ENCODE measurements at places on chromosomes 2 and 18.

DNA sequence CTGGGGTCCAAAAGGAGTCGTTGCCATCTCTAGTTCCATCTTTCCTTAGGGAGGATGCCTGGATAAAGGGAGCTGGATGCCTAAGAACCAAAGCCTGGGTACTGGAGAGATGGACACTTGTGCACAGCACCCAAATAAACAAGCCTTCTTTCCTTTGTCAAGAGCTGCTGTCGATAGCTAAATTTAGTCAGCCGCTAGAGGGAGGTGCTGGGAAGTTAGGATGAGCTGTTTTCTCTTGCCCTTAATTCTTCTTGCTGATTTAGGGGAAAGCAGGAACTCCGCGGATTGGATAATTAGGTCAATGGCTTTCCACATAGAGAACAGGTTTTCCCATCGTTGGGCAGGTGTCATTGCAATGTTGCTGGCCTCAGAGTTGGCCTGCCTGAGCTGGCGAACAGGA is 30.9 kb upstream of the SERPINB12 start:
- DNase-seq, result no peak

- DNase-seq, result no peak
Observed at GRCh38 chr2:221225752-221226151, 346.4 kb downstream of the EPHA4 start.

DNA sequence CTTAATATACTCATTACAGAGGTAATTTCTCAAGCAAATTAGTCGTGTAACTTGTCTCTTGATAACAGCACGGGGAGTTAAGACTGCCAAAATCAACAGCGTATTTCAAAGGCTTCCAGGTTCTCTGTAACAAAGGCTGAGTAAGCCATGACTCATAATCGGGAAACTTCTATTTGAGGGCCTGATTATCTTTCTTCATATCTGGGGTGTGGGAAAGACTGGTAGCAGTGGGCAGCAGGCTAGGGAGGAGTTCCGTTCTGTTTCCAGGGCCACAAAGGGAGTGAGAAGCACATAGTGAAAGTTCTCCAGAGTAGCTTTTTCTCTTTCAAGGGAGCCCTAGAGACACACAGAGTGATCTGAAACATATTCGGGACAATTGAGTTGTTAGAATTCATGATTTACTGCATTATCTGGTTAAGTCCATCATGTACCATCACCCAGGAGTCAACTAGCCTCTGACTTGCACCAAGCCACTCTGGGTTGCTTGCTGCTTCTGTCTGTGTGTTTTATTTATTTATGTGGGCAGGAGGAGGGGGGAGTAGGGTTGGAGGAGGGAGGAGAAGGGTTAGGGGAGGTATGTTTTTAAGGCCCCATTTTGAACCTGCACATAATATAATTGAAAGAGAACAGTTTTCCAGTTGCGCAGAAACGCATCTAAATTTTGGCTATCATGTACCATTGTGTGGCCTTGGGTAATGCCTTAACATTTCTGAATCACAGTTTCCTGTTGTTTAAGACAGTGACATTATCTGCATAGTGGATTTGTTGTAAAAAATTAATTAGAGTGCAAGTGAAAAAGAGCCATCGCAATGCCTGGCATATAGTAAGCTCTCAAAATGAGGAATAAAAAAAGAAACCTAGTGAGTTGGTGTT is 80.5 kb upstream of the ITPRID2 start:
- DNase-seq, result no peak

DNA sequence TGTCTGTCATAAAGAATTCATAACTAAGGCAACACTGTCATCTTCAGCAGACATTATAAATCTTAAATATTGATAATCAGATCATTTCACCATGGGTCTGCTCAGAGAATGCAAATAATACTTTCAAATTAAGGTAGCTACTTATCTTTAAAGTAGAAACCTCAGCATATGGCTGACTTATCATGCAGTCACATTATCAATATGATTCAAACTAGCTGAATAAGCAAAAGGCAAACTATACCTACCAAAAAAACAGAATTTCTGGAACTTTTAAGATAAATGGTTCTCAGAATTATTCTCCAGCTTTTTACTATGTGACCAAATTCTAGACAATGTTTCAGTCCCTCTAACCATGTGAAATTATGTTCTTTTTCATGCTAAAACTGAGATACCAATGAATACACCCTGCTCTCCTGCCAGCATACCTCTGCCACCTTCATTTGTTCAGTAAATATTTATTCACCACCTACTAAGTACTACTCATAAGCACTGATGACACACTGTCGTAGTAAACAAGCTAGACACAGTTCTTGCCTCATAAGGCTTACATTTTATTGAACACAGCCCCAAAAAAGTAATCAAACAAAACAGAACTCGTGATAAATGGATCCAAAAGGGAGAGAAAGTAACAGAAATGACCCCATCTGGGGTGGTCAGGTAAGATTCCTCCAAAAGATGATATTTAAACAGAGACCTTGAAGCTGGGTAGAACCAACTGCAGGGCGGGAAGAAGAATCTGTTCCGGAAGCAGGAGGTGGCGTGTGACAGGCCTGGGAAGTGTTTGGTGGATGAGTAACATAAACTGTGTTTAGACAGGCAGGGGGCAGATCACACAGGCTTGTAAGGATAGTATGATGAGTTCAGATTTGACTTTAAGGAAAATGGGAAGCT is 17.7 kb downstream of the SPIRE1 start:
- DNase-seq, result no peak

DNA sequence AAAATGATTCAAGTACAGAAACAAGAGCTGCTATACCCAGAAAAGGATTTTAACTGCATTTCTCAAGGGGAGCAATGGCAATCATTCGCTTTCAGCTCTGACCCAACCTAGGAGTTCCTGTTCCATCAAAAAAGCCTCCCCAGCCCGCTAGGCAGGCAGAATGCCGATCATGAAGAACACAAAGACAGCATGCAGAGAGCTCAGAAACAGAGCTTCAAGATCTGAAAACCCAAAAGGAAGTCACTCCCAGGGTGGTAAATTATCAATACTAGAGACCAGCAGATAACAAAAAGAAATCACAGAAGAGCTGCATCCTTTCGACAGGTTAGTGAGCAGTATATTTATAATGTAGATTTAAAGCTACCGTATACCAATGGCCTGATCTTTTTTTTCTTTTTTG is 84.8 kb upstream of the CRIM1 start:
- DNase-seq, result no peak

GRCh38 chr2:71064754-71065621 is 3.5 kb upstream of the NAGK start:
- no peak for DNase-seq

GRCh38 chr2:115542331-115542730 is 1099.9 kb downstream of the DPP10 start:
- no peak for DNase-seq

DNA sequence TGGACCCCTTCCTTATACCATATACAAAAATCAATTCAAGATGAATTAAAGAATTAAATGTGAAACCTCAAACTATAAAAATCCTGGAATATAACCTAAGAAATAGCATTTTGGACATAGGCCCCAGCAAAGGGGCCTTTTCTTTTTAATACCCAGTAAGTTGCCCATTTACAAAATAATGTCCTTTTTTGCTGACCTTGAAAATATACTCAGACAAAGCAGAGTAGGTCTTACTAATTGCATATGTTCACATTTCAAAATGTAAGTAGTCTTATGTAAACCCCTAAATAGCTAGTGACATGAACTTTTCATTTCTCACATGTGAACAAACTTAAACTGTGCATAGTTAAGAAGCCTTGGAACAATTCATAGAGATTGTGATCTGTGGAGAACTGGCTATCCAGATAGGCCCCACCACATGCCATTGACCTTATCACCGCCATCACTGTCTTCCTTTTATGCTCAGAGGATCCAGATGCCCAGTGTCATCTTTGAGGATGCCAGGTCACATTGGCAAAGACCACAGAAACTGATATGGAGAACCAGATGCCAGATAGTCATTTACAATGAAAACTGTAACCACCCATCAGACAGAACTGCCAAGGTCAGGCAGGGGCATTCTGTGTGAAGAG is 282.4 kb upstream of the RAB12 start:
- no peak for DNase-seq

GRCh38 chr2:43458014-43458628 is 137.7 kb downstream of the THADA start:
- DNase-seq, result no peak

- no peak for DNase-seq
Observed at GRCh38 chr2:82781176-82781915, 1677.7 kb downstream of the SUCLG1 start.

- DNase-seq, result no peak
Observed at GRCh38 chr2:51650769-51651168, 618.8 kb upstream of the NRXN1 start.

DNA sequence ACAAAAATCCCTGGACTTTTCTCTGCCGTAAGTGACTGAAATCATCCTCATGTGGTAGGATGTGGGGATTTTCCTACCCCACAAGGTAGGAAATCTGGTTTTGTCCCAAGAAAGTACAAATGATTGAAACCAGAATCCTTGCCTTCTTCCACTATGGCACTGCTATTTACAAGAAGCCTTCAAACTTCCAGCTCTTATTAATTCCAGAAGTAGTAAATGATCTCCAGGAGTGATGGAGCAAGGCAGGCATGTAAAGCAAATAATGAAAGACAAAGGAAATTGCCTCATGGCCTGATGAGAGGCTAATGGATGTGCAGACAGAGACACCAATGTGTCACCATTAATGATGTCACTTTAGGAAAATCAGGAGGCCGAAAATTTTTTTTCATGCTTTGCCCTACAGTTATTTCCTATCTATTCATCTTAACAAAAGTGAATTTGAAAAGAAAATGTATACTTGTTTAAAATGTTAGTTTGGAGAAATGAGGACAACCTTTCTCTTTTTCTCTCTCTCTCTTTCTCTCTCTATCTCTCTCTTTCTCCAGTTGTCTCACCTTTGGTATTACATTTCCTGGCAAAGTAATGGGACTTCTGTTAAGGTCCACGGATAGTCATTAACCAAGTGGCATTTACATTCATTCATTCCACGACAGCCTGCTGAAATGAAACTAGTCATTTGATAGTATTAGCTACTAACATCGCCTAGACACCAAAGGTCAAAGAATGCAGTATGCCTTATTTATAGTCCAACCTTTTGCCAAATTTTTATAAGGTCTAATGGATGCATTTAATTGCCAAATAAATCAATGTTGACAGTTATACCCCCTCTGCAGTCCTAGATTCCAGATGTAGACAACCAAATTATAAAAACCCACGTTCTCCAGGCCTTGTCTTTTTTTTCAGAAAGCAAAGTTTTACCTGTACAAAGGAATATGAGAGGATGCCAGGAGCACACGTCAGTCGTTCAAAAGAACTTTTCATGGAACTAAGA is 5.0 kb upstream of the EVA1A start:
- DNase-seq, result no peak

DNA sequence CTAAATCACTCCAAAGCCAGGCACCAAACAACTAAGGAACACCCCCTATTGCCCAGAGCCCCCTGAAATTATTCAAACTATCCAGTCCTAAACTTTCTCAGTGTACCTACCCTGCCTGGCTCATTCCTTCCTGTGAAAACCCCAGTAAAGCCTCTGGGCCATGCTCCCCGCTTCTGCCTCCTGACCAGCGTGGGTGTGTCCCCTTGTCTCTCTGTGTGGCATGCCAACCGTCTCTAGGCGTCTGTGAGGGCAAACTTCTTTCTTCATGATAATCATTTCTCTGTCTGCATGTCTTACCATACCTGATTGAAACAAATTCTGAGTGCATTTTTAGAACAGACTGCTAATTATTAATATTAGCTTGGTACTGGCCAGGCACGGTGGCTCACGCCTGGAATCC is 109.0 kb upstream of the MSH2 start:
- no peak for DNase-seq

GRCh38 chr2:27946530-27947060 is 56.1 kb downstream of the BABAM2 start:
- no peak for DNase-seq

DNA sequence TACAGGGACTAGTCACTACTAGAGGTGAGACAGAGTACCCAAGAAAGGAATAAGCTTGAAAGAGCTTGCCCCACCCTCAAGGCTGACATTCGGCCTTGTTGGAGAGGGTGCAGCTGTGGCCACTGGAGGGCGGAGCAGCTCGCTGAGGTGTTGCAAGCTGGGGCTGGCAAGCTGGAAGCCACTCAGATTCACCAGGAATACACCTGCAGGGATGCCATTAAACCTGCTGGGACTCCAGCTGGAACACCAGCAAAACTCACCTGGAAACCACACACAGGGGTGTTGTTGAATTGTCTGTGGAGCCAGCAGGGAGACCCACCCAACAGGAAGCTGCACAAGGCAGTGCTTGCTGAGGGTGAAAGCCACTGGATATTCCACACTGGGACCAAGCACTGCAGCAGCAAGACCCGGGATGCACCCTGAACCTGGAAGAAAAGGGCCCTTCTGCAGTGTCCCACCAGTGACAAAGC is 26.1 kb downstream of the KCTD18 start:
- no peak for DNase-seq

GRCh38 chr18:54235871-54236270 is 11.4 kb upstream of the MBD2 start:
- no peak for DNase-seq

- DNase-seq, result no peak
Observed at GRCh38 chr2:102051692-102052277, 60.0 kb downstream of the IL1R2 start.

DNA sequence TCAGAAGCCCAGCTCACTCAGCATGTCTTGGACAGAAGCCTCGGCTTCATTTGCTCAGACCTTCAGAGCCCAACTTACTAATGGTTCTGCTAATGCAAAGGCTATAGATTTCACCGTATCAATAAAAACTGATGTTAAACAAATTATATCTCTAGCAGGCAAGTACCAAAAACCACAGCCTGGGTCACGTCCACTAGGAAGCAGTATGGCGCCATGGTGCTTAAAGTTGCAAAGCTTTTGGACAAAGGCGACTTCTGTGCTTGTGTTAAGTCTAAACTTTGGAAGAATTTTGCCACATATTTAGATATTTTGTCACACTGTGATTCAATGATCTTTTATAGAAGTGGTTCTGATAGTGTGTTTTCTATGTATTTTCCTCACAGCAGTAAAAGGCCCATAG is 276.8 kb upstream of the PARD3B start:
- DNase-seq, result no peak

- DNase-seq, result no peak
Observed at GRCh38 chr18:35736696-35737095, 155.2 kb downstream of the GALNT1 start.

- DNase-seq, result no peak
Observed at GRCh38 chr18:48992133-48992532, 41.4 kb upstream of the SMAD7 start.
